ENCODE measurements at places on chromosomes 11 and 22.

DNA sequence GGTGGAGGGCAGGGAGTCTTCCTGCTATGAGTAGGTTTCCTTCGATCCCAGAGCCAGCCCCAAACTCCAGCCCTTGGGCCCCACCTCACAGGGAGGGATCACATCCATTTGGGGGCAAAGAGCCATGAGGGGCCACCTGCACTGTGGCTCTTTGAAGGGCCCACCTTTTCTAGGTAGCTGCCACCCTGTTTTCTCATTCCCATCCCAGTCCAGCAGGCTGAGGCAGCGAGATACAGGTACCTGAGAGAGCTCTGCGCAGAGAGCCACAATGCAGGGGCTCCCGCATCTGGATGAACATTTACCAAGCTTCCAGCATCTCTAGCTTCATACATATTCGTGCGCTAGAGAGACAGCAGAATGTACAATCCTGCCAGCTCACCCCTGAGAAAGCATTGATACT lies 16.3 kb downstream of the FXYD6 start:
- no peak for DNase-seq

DNA sequence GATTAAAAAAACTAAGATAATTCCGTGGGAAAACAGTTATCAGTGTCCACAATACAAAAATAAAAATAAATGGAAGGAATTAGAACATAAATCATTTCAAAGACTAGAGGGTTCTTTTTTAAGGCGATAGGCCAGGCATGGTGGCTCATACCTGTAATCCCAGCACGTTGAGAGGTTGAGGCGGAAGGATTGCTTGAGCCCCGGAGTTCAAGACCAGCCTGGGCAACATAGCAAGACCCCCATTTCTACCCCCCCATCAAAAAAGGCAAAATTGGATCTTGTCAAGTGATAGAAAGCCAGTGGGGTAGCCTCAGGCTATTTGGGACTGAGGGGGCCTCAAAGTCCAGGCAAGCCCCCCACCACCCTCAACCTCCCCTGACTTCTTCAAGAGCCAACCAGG lies 20.6 kb upstream of the POLA2 start:
- no peak for DNase-seq

- DNase-seq, result no peak
Measured at GRCh38 chr11:82994604-82995230, 77.0 kb downstream of the RAB30 start.

GRCh38 chr22:32518381-32518780 lies 43.8 kb downstream of the FBXO7 start:
- no peak for DNase-seq

DNA sequence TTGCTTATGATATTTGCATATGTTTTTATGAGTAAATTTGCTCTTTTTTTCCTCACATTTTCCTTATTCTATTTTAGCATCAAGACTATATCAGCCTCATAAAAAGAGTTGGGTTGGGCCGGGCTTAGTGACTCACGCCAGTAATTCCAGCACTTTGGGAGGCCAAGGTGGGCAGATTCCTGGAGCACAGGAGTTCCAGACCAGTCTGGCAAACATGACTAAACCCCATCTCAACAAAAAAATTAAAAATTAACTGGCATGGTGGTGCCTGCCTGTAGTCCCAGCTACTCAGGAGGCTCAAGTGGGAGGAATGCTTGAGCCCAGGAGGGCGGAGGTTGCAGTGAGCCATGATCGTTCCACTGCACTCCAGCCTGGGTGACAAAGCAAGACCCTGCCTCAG lies 148.8 kb upstream of the ANO5 start:
- no peak for DNase-seq

- no peak for DNase-seq
Measured at GRCh38 chr11:63761188-63761587, 7.4 kb downstream of the ZFTA start.

GRCh38 chr11:57597461-57597915 lies at the start of gene SERPING1:
Gene SERPING1 (plus strand): TSS chr11:57597685. CDS start chr11:57598271, 586 bp downstream.
- DNase-seq, result no peak

DNA sequence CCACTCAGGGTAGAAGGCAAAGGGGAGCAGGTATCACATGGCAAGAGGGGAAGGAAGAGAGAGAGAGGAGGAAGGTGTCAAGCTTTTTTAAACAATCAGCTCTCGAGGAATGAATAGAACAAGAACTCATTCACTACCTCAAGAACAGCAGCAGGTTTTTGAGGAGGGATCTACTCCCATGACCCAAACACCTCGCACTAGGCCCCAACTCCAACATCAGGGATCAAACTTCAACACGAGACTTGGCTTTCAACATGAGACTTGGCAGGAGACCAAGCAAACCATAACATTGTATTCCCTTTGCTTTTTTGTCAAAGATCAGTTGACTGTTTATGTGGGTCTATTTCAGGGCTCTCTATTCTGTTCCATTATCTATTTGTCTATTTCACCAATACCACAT lies 26.9 kb upstream of the APOBEC3A start:
- DNase-seq, result no peak

DNA sequence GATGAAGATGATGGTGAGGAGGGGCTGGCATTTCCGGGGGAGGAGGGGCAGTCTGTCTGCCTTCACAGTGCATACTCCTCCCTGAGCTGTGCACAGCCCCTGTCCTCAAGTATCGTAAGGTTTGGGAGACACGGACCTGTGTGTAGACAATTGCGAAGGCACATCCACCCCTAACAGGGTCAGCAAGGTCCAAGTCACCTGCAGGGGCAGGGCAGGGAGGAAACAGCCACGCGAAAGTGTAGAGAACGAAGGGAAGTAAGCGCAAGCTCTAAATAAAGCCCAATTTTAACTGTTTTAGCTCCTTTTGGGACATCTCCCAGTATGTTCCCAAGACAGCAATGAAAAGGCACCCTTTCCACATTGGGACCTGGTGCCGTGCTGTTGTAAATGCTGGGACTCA lies 448.2 kb downstream of the TBC1D22A start:
- no peak for DNase-seq

DNA sequence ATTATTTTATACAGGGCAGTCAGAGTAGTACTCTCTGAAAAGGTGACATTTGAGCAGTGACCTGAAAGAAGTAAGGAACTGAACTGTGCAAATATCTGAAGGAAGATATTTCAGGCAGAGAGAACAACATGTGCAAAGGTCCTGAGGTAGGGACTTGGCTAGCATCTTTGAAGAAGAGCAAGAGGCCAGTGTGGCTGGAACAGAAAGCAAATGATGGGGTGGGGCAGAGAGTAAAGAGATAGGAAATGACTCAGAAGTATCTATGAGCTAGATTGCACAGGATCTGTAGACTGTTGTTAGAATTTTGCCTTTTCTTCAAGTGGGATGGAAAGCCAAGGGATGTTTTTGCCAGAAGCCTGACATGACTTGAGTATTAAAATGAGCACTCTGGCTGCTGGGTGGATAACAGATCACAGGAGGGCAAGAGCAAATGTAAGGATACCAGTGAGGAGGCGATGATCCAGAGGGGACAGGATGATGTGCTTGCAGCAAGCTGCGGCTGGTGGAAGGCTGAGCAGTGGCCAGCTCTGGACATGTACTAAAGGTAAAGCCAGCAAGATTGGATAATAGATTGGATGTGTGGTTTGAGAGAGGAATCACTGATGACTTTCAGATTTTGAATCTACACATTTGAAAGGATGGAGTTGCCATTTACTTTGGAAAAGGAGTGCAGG lies 33.2 kb upstream of the TTC12 start:
- no peak for DNase-seq

DNA sequence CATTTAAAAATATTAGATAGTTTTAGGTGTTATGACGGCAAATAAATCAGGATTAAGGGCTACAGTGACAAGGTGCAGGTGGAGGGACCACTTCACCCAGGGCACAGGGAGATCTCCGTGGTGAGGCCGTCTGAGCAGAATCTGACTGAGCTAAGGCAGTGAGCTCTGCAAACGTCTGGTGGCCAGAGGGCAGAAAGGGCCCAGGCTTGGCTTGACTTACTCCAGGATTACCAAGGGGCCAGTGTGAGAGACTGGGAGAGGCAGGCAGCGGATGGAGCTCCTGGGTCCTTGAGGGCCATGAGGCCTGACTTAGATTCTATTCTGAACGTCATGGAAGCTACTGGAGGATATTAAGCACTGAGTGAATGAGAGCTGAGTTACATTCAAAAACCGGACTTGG lies 125.9 kb upstream of the B3GAT1 start:
- no peak for DNase-seq

GRCh38 chr22:37529652-37530345 lies 10.6 kb upstream of the CARD10 start:
- DNase-seq, result no peak

DNA sequence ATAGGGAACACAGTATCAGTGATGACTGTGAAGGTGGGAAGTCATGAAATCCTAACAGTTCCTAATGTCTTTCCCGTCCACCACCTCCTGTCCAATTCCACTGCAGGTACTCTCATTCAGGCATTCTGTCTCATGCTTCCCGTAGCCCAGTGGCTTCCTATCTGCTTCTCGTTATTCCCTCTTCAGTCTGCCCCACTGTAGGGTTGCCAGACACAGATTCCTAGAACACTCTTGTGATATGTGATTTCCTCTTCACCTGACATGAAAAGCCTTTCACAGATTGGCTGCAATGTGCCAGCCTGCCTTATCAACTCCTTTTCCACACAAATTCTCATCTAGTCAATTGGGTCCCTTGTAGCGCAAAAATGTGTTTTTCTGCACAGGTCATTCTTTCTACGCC lies 49.0 kb downstream of the C2CD3 start:
- DNase-seq, result no peak

GRCh38 chr11:15774388-15774939 lies 581.9 kb downstream of the SOX6 start:
- no peak for DNase-seq

GRCh38 chr11:61771195-61771894 lies 18.9 kb downstream of the MYRF start:
- DNase-seq, result no peak

- no peak for DNase-seq
Measured at GRCh38 chr22:23574371-23574811, 5.7 kb downstream of the IGLL1 start.

DNA sequence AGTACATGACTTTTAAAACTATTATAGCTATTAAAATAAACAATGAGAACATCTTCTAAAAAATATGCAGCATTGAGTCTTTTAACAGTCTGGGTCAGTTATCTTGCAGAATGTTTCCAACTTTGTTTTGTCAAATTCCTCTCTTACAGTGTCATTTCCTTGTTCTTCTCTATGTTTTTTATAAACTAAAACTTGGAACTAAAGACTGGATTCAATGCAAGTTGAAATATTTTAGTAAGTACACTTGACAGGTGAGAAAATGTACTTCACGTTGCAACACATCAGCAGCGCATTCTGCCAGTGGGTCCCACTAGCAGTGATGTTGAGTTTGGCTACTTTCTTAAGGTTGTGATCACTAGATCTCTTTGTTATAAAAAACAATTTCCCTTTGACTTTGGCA lies 1407.6 kb upstream of the RAG2 start:
- no peak for DNase-seq

GRCh38 chr11:119828006-119828405 lies 99.0 kb upstream of the NECTIN1 start:
- DNase-seq, result no peak

- DNase-seq, result no peak
Measured at GRCh38 chr11:14906578-14906977, 14.5 kb upstream of the CYP2R1 start.

- no peak for DNase-seq
Measured at GRCh38 chr11:80284946-80285785, 844.3 kb upstream of the TENM4 start.

- no peak for DNase-seq
Measured at GRCh38 chr11:35160246-35160824, 21.4 kb downstream of the CD44 start.

DNA sequence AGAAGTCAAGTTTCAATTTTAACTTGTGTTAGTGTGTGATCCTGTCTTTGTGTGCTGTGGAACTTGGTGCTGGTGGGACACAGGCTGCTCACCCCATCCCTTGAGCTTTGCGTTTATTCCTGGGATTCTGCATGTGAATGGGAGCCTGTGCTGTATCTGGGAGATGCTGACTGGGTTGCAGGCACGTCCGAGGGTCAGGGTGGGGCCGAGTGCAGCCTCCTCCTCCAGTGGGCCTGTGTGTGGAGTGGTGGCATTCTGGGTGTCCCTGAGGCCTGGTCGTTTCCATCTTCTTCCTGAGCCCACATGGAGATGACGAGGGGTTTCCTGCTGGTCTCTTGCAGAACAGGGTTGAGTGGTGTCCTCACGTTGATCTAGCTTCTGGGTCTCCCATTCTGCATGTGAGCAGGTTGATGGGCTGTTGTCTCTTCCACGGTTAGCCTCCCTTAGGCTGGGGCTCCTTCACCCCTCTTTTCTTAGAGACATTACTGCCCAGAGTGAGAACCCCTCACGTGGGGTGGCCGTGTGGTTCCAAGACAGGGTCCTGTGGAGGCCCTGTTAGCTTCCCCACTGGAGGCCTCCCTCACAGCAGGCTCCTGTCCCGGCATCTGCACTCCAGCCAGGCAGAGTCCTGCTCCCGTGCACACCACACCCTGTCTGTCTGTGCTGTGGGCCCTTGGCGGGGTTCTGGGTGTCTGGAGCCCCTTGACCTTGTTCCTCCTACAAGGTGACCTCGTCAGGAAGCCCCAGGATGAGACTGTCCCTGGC lies 4.9 kb downstream of the PTDSS2 start:
- DNase-seq, result no peak

Measured in GM13977 (cell line).